Coronary artery (tissue), 2 donors: ENCODE measurements at places on chromosomes 2 and 18.

DNA sequence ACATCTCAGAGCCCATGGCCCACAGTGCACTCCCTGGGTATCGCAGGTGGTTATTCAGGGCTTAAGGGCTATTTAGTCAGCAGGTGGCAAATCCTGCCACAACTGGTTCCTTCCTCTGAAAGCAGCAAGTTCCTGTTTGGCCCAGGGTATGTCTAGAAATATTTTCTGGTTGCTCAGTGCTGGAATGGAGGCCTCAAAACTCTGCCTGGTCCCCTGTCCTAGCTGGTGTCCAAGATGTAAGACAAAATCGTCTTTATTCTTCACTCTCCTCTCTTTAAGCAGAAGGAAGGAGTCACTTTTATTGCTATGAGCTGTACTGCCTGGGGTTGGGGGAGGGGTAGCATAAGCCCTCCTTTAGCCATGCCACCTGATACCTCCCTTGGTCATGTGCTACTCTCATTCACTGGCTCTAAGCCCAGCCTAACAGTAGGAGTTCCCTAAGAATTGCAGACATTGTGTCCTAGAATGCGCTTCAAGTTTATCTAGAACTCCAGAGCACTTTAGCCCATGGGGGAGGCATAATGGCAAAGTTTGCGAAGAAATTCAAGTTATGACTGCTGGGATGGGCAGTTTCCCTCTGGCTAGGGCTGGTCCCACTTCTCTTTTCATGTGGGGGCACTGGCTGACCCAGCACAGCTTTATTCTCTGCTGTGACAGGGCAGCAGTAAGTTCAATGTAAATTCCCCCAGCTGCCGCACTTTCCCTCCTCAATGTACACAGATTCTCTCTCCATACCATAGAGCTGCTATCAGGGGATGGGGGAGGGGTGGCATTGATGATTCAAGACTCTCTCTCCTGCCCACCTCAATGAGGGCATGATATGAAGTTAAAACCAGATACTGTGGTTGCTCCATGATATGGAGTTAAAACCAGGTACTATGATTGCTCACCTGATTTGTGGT lies 27.1 kb upstream of the CWC22 start:
- no peak for DNase-seq

DNA sequence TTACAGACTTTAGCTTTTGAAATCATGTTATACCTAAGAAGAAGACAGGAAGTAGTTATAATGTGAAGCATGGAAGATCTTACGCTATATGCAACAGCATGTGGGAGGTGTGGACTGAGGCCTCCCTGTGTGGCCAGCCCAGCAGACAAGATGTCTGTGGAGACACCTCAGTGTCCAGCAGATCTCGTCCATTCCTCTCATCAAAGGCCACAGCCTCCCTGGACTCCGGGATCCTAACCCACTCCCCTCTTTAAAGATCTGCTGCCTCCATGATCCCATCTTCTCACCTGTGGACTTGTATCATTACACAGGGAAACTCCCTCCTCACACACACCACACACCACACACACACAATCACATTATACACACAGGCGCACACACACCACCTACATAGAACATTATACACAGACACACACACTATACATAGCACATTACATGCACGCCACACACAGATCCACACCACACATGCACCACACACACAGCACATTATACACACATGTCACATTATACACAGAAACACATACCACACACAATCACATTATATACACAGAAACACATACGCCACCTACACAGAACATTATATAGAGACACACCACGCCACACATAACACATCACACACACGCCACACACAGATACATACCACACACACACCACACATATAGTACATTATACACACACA lies 89.5 kb downstream of the PXDN start:
- peak; percentile 73 for DNase-seq

- DNase-seq: no peak
Observed at GRCh38 chr2:132381376-132381775, 35.2 kb upstream of the GPR39 start.

DNA sequence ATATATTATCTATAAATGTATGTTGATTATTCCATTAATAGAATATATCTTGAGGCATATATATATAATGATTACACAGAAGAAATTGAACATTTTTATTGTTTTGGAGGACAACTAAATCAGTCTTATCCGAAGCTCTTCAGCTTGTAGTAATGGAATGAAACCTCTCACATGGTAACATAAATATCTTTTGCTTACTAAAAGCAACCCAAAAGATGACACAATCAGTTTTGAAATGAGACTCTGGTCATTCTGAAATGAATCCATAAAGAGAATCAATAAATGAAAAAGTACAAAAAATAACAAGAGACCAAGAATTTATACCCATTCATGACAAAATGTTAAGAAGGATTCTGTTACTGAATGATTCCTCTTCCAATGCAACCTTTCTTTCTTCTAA lies 110.2 kb downstream of the FIGN start:
- no peak for DNase-seq

DNA sequence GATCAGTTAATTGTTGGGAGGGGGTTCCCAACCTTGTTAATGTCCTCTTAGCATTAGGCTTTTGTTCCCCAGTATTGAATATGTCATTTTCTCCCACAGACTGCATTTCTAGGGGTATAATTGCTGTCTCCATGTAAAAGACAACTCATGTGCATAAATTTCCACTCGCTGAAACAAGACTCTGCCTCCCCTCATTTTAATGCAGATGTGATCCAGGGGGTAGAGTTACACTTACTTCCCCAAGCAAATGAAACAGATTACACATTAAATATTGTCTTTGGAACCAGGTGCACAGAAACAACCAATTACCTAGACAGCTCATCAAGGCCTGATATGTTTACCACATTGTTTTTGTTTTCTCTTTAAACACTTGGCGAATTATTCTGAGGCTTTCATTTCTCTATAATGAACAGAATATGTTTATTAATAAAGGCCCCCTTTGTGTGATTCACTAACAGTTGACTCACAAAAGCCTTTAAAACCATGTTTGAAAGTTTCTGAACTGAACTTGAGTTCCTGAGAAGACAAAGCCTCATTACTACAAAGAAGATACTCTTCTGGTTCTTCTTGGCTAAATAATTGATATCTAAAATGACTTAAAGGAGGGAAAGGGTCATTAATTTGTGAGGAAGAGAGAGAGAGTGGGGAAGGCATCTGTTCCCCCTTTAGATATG lies 15.0 kb upstream of the ACVR1 start:
- DNase-seq: no peak

- no peak for DNase-seq
Observed at GRCh38 chr18:27787547-27787946, 389.4 kb downstream of the CDH2 start.

DNA sequence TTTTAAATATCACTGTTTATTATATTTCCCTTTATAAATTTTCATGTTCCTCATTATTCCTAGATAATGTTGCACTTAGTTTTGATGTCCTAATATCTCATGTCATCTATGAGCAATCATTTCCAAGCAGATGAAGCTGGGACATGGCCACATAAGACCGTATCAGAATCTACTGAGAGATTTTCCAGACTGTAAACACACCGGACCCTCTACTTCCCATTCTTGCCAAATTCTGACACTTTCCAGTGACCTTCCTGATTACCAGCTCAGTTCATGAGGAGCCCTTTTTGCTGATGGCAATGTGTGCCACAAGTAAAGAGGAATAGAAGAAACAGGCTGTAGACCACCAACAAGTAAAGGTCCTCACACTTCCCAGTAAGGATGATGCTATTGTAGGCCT lies 20.3 kb upstream of the PDE1A start:
- DNase-seq: no peak

GRCh38 chr18:22778996-22779395 lies 154.1 kb upstream of the RBBP8 start:
- no peak for DNase-seq

DNA sequence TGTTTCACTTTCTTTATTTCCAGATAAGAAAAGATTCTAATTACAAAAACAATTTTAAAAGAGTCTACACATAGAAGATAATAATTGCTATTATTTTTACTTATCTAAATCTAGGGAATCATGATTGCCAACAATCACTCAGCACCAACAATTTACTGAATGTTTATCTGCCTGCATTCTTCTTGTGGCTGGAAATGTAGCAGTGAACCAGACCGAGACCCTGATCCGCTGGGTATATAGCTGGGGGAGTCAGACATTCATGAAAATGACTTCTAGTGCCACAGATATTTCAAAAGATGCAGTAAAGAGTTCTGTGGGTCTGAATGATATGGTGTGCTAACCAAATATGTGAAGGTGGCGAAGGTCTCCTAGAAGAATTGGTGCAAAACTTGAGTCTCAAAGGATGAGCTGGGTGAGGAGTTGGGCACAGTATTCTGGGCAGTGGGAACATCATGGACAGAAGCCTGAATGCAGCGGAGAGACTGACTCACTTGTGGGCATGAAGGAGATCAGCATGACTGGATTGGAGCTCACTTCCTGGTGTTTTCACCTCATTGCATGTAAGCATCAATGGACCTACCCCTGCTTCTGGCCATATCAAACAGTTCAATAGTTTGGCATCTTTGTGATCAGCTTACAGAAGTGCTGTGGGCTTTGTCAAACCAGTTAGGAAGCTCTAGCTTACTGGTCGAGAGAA lies 26.1 kb upstream of the FN1 start:
- no peak for DNase-seq

DNA sequence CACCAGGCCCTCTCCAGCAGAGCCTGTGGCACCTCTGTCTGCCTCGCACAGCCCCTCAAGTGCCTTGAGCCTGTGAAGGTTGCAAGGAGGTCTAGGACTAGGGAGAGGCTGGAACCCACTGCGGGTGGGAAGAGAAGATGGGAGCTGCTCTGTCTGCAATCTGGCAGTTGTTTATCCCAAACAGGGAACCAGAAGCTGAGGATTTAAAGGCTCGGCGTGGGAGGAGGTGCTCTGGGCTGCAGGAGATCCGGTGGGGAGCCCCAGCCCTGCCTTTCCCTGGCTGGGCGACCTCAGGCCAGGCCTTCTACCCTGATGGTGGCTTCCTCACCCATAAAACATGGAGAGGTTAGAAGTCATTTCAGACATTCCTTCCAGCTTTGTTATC lies 174.1 kb downstream of the SMAD7 start:
- no peak for DNase-seq

- DNase-seq: no peak
Observed at GRCh38 chr2:158932131-158932645, 36.3 kb upstream of the TANC1 start.

DNA sequence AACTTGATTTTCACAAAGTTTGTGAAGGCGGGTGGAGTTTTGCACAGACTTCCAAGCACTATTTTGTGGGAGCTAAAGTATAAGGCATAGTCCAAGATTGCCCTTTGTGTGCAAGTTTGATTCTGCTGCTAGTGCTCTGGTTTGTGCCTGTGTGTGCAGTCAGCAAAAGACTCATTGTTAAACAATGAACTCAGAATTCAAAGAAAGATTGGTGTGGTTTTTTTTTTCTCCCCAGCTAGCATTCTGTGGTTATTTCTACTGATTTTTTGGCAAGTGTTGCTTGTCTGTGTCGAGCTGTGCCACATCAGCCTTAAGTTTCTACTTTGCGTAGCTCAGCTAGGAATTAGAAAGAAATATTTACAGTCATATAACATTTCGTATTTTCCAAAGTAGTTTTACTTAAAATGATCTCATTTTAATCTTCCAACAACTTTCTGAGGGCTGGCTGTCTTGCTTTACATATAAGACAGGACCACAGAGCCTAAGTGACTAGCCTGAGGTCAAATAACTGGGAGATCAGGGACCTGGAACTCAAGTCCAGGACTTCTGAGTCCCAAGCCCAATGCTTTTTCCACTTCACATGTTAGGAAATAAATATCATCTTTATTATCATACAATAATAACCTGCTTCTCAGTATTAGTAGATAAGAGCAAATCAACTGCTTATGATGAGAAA lies 69.8 kb downstream of the BABAM2 start:
- no peak for DNase-seq

- no peak for DNase-seq
Observed at GRCh38 chr2:102185347-102185746, 1.5 kb upstream of the IL1RL2 start.

- DNase-seq: no peak
Observed at GRCh38 chr2:235142601-235143000, 190.8 kb downstream of the SH3BP4 start.

GRCh38 chr2:161980976-161981375 lies 93.0 kb downstream of the DPP4 start:
- no peak for DNase-seq

- DNase-seq: no peak
Observed at GRCh38 chr18:60018618-60019462, 119.0 kb downstream of the PMAIP1 start.
